A549 treated with Mapracorat at 1 μM for 4 hours (cell line): ENCODE measurements at places on chromosomes 12 and 14. TPM values are rescaled to one million over a fixed set of nuclear protein-coding genes. Genes with fewer than 3 reads are reported as not detected.

Gene RNASE7
- total RNA-seq = not detected in 5 replicates

Gene GSKIP
- 16.4 to 26.5 TPM (median 22.5 TPM) in 5 replicates for total RNA-seq

Gene COQ6
- 23.4 to 27.8 TPM (median 26.1 TPM) in 5 replicates for total RNA-seq

Gene ORAI1
- 21.7 to 37.5 TPM (median 34.2 TPM) in 5 replicates for total RNA-seq

Gene AQP5
- not detected in 5 replicates for total RNA-seq

Gene PTCSC3
- total RNA-seq = not detected in 5 replicates

Gene SLC7A8
- 1.5 to 2.2 TPM (median 1.7 TPM) in 5 replicates for total RNA-seq

Gene ARL1
- total RNA-seq = 58.0 to 66.9 TPM (median 64.5 TPM) in 5 replicates

Gene NUMB
- 33.6 to 42.4 TPM (median 39.6 TPM) in 5 replicates for total RNA-seq

Gene CCNT1
- total RNA-seq = 11.7 to 15.9 TPM (median 14.3 TPM) in 5 replicates

Gene KCNK13
- 0.13 to 0.17 TPM (median 0.14 TPM) in 5 replicates for total RNA-seq

Gene TMPRSS12
- not detected in 5 replicates for total RNA-seq

Gene UBE2N
- 143 to 192 TPM (median 155 TPM) in 5 replicates for total RNA-seq

Gene FAR2
- total RNA-seq = 0.30 TPM in 1 of 5 replicates, not detected in the others

Gene EDDM3A
- total RNA-seq = not detected in 5 replicates

Gene PPM1A
- total RNA-seq = 34.8 to 41.2 TPM (median 39.5 TPM) in 5 replicates

Gene LRTM2
- 0.05 TPM in 1 of 5 replicates, not detected in the others for total RNA-seq

Gene SIX6
- not detected in 5 replicates for total RNA-seq

Gene SCARB1
- total RNA-seq = 112 to 168 TPM (median 158 TPM) in 5 replicates

Gene GLT1D1
- not detected in 5 replicates for total RNA-seq

Gene P2RX7
- not detected in 5 replicates for total RNA-seq

Gene KRT74
- total RNA-seq = not detected in 5 replicates

Gene FKBP3
- 109 to 149 TPM (median 116 TPM) in 5 replicates for total RNA-seq

Gene ZDHHC22
- total RNA-seq = 0.18 to 0.33 TPM (median 0.21 TPM) in 5 replicates

Gene AGAP2
- total RNA-seq = 0.08 to 0.23 TPM (median 0.14 TPM) in 5 replicates

Gene CCDC38
- total RNA-seq = 0.07 to 0.11 TPM (median 0.09 TPM) in 5 replicates

Gene PRKD1
- 2.0 to 3.1 TPM (median 2.3 TPM) in 5 replicates for total RNA-seq

Gene NEUROD4
- total RNA-seq = not detected in 5 replicates
